ENCODE measurements at places on chromosomes 3 and 15.
A peak's percentile ranks its signal among the peaks of the same experiment; 100 is the strongest.

DNA sequence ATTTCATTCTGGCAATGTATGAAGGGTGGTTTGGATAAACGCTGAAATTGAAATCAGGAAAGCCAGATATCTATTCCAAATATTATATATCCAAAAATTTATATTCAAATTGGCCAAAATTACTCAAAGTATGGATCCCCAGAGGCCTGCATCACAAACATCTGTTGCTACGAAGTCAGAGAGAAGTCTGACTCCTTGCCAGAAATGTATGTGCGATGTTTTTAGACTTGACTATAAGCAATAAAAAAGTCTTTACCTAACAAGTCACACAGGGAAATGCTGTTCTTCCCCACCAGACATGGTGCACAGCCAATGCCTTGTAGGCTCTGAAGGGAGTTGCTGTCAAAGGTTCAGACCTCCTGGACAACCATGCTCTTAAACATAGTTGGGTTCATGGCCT, 533.1 kb downstream of the OTOL1 start:
- DNase-seq: no peak

DNA sequence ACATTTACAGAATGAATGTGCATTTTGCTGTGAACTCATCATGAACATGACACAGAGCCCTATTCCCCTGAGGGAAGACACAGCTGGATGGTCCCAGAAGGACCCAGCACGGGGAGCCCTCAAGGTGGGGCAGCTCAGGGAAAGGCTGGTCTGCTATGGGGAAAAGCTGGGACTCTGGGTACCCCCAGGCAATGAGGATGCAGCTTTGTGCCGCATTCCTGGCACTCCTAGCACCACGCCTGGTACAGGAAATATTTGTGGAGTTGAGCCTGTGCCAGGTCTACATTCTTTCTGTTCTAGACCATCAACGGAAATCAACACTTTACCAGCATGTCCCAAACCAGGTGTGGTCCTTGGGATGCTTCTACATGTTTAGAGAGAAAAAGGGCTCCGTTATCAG, 74.0 kb downstream of the SRGAP3 start:
- no peak for DNase-seq

DNA sequence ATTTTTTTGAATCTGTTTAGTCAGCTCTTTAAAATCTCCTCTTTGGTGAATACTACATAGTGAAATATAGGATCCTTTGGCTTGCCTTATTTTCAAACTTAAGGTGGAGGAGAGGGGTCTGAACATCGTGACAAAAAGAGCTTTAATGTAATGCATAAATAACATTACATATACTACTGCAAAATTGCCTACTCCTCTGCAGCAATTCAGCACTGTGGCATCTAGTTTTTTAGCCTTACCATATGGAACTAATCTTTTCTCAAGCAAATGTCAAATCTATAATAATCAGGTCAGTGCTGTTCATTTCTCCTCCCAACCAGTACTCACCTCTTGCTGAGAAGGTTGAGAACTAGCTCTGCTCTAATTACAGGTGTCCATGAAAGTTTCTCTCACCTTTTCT, 394.0 kb upstream of the CDIN1 start:
- no peak for DNase-seq

GRCh38 chr15:26298010-26298658, 435.0 kb upstream of the ATP10A start:
- DNase-seq: no peak

DNA sequence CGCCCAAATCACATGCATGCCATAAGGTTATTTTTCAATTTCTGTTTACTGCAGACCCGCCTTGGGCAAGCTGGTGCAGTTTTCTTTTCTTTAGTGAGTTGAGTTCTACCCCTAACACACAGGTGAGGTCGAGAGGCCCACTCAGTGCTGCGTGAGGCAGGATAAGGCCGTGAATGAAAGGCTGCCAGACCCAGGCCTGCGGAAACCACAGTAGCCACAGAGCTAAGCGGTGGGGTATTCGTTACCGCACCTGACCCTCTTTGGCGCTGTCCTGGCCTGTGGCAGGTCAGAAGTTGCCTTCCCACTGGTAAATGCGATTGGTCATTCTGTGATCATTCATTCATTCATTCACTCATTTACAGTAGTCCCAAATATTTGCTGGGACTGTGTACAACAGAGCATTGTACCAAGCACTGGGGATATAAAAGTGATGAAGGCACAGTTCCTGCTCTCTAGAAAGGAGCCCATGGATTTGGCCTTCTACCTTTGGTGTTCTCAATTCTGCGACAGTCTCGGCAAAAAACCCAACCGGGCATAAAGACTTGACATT, 144.8 kb downstream of the XXYLT1 start:
- DNase-seq: no peak

- DNase-seq: peak; percentile 61
Observed at GRCh38 chr15:57476533-57476975, 100.2 kb downstream of the CGNL1 start.

- no peak for DNase-seq
Observed at GRCh38 chr3:38482951-38483350, 13.2 kb upstream of the EXOG start.

DNA sequence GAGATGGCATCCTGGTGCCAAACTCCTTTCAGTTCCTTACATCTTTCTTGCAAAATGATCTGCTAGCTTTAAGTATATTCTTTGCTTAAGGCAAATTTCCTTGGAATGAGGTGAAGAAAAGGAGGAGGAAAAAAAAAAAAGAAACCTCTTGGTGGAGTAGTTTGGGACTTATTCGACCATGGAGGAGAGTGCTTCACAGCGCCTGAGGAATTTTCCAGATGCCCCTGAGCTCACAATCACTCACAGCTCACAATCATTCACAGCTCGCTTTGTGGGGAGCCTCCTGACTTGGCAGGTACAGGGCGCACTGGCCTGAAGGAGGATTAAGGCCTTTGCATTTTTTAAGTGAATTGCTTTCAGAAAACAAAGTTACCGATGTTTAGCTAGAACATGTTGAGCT, 53.9 kb downstream of the BOC start:
- no peak for DNase-seq

DNA sequence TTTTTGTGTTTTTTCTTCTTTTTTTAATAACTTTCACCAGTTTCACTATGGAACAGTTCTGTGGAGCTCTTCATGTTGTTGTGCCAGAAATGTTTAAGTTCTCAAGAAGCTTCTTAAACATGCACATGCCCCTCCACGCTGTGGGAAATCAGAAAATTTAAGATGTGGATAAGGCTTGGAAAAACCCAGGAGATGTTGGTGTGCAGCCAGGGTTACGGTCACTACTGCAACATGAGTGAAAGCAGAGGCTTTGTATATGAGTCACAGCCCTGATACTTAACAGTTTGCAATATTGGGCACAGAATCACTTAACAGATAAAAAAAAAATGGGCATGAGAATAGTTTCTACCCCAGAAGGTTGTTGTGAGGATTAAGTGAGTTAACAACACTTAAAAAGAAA, 399.9 kb downstream of the LRTM1 start:
- DNase-seq: peak; percentile 13

DNA sequence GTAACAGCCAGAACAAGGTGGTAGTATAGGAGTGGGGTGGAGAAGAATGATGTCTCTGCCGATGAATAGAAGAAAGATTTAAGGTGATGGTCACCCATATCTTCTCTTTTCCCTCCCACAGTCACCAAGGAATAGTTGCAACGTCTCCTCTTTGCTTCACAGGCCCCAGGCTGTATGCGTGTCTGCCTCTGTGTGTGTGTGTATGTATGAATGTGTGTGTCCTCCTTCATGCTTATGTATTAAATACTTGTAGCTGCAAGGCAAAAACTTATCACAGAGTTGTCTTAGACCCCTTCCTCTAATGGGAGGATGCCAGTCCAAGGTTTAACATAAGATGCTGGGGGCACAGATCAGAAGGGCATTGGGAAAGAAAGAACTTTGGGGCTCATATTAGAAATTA, 19.1 kb upstream of the BNC1 start:
- DNase-seq: no peak

- no peak for DNase-seq
Observed at GRCh38 chr15:98845138-98845884, 162.3 kb downstream of the PGPEP1L start.

- DNase-seq: no peak
Observed at GRCh38 chr3:150385296-150386242, 22.5 kb upstream of the TSC22D2 start.

DNA sequence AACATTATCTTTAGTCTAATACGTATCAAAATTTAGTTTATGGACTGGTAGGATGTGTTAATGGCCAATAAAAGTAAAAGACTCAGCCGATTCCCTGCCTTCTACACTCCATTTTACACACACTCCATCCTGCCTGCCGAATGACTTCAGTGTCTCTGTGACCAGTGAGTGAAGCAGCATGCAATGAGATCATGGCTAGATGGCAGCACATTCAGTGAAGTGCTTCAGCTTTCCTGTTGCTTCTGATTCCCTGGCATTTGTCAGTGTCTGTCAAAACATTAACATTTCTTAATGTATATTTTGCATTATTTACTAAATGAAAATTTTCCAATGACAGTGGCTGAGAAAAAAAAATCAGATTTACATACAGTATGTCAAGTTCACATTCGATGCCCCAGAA, 412.0 kb downstream of the FHIT start:
- DNase-seq: no peak

- DNase-seq: no peak
Observed at GRCh38 chr15:50971115-50971514, 62.6 kb downstream of the AP4E1 start.

GRCh38 chr3:183775781-183776180, 49.6 kb downstream of the MAP6D1 start:
- no peak for DNase-seq

- DNase-seq: no peak
Observed at GRCh38 chr15:78650022-78650421, 9.0 kb upstream of the CHRNB4 start.

DNA sequence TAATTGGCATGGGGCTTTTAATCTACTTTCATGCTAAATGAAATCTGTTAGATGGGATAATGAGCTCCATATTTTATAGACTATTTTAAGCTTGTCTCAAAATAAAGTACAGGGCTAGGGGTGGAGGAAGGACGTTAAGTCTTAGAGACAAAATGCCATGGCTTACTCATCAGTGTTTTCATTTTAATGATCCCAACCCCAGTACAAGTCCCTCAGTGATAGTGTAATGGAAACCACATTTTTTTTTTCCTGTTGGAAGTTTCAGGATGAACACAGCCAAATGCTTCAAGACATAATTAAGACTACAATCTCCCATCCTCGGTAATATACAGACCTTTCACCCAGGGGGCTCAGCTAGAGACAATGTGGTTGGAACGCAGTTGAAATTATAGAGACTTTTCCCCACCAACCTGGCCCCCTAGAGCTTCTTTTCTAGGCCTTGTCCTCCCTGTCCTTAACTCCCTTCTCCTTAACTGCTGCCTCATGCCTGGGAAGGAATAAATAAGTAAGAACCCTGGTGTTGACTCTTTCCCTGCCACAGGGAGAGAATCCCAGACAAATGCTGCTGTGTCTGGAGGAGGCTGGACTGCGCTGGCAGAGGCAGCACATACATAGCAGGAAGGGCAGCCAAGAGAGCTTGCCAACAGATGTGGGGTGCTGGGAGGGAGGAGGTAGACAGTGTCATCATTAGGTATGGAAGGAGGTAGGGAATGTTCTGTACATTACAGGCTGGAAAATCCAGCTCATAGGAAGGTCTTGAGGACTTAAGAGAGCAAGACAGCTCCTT, 115.4 kb upstream of the ROPN1 start:
- peak; percentile 74 for DNase-seq

DNA sequence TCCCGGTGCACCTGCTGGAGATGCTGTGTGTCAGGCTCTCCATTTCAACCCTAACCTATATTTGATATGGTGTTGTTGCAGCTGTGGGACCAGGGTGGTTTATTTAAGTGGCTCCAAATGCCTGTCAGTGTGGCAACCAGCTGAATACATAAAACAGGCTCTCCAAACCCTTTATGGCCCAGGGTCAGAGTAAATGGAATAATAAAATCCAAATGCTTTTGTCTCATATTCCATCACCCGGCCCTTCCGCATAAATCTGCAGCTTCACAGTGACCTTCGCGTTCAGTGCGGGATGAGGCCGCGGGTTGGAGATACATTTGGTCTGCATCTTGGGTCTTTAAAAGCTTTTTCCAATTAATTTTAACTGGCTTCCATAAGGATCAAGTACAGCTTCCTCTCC, 382.1 kb upstream of the NR2F2 start:
- no peak for DNase-seq

DNA sequence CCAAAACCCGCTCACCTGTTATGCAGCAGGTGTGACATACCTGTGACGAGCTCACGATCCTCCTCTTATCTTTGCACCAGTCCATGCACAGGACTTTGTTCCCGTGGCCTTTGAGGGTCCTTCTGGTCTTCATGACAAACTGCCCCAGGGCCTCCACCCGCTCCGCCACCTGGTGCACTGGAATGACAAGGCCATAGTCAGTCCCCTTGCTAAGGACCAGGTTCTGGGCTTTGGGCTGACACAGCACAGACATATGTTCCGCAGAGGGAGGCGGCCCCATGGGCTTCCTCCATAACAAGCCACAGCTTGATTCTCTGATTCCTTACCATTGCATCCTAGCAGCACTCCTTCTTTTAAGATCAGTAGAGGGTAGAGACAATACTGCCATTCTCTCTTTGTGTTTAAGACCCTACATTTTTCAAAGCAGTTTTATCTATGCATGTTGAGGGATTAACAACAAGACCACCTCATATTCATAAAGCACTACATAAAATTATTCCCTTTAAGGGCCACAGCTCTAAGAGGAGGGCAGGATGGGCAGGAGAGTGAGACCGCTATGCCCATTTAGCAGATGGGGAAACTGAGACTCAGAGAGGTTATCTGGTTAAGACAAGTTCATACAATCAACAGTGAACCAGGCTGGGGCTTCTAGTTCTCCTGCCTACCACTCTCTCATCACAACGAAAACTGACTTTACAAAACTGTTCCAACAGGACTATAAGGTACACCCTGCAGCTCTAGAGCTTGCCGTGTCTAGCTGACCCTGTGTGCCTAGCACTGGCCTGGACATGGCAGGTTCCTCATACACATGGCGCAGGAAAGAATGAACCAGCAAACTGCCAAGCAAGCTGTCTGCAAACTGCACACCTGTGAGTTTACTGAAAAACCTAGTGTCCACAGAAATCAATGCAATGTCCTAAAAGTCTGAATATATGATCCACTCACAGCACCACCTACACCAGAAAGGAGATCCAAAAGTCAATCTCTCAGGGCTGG, 37.0 kb downstream of the GNB5 start:
- no peak for DNase-seq

GRCh38 chr15:86608461-86609205, 529.0 kb downstream of the AGBL1 start:
- DNase-seq: no peak
